ENCODE measurements at places on chromosomes 6 and 20.

GRCh38 chr20:59318803-59319202 is 18.4 kb downstream of the EDN3 start:
- DNase-seq = no peak

GRCh38 chr20:54160065-54161007 is 13.4 kb downstream of the CYP24A1 start:
- no peak for DNase-seq

- DNase-seq = no peak
These were observed 23.8 kb upstream of the TAF8 start for GRCh38 chr6:42026540-42026939.

DNA sequence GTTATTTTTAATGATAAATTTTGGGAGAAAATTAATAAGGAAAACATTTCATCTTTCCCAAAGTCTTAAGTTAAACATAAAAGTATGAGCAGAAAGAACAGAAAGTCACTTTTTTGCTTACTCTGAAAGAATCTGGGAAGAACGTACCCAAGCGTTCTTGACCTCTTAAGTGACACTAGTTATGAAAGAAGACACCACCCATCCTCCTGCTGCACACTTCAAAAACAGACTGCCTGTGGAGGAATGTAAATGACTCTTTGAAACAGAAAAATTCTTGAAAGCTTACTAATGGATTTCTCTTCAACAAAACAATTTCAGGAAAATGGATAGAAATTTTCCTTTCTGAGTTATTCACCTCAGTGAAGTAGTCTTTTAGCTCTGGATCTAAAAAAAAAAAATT is 227.7 kb downstream of the MEI4 start:
- DNase-seq = no peak

DNA sequence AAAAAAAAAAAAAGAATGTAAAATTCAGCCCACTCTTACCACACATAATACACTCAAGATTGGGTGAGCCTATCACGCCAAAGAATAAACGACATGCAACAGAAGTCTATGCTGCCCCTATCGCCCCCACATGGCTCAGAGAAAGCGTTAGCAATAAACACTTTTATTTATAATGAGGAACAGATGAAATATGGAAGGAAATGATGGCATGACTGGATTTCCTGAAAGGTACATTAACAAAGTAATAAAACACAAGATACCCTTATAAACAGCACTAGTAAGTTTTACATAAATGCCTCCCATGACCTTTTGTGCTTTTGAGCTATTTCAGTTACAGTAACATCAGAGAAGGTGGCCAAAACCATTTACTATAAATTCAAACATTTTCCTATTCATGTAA is 71.4 kb upstream of the SCAF8 start:
- no peak for DNase-seq

GRCh38 chr6:33935439-33936080 is 131.8 kb upstream of the MLN start:
- DNase-seq = no peak

DNA sequence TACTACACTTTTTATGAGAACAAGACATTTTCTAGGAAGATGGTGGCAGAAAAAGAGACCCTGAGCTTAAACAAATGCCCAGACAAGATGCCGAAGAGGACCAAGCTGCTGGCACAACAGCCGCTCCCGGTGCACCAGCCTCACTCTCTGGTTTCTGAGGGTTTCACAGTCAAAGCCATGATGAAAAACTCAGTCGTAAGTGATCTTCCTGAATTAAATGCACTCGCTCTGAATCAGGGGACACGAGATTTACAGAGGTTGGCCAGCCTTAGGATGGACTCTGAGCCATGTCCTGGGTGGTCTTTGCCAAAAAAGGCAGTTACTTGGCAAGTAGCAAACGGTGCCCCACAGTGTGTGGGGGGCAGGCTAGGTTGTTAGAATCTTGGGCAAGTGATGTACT is 423 bp downstream of the PACRG start:
- DNase-seq = no peak

GRCh38 chr20:56735084-56735642 is 106.1 kb downstream of the TFAP2C start:
- DNase-seq = no peak

- DNase-seq = no peak
These were observed 81.3 kb upstream of the BMP2 start for GRCh38 chr20:6686171-6686570.

DNA sequence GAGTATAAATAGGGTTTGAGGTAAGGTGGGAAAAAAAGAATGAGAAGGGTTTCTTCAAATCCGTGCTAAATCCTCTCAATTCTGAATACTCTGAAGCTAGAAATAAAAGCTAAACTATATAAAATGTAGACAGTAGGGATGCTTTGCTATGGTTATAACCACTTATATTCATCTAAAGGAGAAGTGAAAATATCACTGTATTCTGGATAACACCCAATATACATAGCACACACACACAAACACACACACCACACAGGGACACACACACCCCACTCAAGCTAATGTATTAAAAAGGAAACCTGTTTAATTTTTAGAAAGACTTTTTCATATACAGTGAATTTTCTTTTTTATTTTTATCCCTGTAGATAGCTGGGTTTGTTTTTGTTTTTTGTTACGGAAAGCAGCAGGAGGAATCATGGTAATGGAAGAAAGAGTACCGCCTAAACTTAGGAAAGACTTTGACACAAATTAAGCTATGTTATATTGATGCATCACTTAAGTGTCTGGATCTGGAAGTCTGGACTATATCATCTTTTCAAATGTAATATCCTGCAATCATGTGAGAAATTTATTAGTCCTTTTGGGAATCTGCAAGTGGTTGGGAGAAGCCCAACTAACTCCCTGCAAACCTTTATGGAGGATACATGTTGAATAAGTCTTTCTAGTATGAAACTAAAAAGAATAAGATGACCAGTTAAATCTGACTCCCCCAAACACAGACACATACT is 68.4 kb upstream of the FABP7 start:
- DNase-seq = no peak

DNA sequence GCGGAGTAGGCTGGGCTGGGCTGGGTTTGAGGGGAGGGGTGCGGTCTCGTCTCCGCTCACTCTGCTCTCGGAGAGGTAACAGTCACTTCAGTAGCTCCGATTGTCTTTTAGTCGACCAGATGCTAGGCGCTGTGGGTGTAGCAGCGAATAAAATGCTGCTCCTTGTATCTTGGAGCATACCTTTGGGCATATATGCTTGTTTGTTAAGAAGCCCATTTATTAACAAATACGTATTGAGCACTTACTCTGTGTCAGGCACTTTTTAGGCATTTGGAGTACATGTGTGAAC is 545 bp downstream of the ACTR5 start:
- no peak for DNase-seq

DNA sequence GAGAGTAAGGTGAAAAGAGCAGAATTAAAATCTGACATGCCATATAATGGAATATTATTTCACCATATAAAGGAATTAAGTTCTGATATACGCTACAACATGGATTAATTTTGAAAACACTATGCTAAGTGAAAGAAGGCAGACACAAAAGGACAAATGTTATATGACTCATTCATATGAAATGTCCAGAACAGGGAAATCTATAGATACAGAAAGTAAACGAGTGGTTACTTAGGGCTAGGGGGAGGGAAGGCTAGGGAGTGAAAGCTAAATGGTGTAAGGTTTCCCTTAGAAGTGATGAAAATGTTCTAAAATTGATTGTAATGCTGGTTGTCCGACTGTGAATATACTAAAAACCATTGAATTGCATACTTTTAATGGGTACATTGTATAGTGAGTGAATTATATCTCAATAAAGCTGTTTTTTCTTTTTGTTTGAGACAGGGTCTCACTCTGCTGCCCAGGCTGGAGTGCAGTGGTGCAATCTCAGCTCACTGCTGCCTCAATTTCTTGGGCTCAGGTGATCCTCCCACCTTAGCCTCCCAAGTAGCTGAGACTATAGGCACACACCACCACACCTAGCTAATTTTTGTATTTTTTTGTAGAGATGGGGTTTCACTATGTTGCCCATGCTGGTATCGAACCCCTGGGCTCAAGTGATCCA is 8.2 kb downstream of the PRPH2 start:
- DNase-seq = peak; percentile 24

DNA sequence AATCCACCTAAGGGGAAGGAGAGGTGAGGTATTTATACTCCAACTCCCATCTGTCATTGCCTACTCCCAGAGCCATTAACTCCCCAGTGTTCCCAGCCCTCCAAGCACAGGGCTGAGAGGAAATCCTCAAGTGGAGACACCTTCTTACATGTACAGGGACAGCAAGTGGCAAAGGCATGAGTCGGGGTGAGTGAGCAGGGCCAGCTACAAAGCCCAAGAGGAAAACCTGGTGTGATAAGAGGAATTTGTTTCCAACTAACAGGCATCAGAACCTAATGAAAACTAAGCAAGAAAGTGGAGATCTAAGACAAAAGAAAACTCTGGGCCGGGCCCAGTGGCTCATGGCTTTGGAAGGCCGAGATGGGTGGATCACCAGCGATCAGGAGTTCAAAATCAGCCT is 70.0 kb upstream of the SRSF6 start:
- no peak for DNase-seq

DNA sequence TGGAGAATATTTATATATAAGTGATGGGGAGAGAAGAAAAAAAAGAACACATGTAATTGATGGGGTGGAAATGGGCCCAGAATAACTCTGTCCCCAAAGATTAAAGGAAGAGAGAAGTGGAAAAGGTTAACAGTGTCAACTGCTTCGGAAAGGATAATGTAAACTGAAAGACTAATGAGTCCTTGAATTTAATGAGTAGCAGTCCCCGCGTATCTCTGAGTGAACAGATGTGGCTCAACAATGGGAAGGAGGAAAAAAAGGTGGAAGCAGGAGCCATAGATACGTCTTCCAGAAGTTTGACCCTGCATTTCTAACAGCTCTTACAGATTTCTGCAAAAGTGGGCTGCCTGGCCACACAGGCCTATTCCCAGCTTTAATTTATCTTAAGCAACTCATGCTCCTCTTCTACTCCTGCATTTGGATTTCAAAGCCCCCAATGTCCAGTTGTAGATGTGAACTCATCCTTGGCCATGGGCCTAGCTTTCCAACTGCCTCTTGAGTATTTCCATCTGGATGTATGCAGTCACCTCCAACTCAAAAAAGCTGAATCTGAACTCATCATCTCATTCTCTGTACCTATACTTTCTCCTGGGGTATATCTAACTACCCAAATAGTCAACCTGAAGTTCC is 61.3 kb downstream of the DST start:
- DNase-seq = no peak

GRCh38 chr6:112153926-112154607 is 66.7 kb downstream of the FAM229B start:
- peak; percentile 52 for DNase-seq

- DNase-seq = no peak
These were observed 191.9 kb downstream of the ISM1 start for GRCh38 chr20:13412806-13413445.

- DNase-seq = peak; percentile 85
These were observed 1111.4 kb upstream of the CITED2 start for GRCh38 chr6:140485740-140486449.

DNA sequence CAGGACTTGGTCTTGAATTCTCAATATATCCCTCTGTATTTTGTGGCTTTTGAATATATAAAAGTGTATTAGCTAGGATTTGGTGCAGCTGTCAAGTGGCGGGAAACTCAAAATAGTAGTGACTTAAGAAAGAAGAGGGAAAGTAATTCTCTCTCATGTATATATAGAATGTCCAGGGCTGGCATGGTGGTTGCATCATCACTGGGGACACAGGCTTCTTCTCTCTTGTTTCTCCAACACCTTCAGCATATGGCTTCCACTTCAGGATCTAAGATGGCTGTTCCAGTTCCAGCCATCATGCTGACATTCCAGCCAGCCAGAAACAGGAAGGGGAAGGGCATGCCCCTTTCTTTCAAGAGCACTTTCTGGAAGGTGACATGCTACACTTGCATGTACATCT is 11.8 kb upstream of the GPR6 start:
- DNase-seq = no peak

DNA sequence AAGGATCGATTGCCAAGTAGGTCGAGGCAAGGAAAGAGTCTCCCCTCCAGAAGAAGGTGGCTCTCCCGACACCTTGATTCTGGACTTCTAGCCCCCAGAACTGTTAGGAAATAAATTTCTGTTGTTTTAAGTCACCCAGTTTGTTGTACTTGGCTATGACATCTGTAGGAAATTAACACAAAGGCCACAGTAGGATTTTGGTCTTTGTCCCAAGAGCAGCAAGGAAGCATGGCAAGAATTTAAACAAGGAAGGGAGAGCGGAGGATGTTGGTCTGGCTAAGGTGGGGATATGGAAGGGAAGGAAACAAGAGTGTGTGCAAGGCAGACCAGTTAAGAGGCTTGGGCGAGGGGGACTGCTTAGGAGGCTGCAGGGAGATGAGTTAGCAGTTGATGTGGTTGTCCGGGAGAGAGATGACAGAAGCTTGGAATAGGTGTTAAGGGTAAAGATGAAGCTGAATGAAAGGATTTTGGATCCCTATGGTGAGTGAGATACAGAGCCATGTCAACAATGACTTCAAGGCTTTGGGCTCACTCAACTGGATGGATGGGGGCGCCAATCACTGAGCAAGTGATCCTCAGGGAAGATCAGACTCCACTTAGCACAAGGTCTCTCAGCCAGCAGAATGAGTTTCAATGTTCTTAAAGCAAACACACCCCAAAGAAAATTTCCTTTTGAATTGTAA is 140.5 kb upstream of the ZNF217 start:
- DNase-seq = no peak

- DNase-seq = no peak
These were observed 37.1 kb upstream of the B4GALT5 start for GRCh38 chr20:49750611-49751396.

GRCh38 chr20:37880726-37881591 is 22.0 kb upstream of the VSTM2L start:
- no peak for DNase-seq

GRCh38 chr6:3885262-3886036 is 36.3 kb downstream of the FAM50B start:
- no peak for DNase-seq

DNA sequence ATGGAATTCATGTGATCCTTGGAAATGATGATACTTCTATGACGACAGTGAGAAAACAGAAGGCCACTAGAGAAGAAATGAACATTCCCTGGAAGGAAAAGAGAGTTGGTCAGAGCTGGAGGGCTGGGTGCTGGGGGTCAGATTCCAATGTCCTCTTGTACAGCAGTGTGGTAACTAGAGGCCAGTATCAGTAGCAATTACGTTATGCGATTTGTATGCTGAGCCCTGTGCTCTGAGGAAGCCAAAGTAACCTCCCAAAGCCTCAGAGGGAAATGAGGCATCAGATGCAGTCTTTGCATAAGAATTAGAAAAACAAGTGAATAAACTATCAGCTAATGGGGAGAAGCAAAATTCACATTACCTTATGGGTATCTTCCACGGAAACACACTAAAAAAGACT is 65.5 kb upstream of the SLC4A11 start:
- no peak for DNase-seq
